Activated CD4-positive, CD25-positive, alpha-beta regulatory T cell (primary cell): ENCODE measurements at places on chromosomes 1 and 21.

DNA sequence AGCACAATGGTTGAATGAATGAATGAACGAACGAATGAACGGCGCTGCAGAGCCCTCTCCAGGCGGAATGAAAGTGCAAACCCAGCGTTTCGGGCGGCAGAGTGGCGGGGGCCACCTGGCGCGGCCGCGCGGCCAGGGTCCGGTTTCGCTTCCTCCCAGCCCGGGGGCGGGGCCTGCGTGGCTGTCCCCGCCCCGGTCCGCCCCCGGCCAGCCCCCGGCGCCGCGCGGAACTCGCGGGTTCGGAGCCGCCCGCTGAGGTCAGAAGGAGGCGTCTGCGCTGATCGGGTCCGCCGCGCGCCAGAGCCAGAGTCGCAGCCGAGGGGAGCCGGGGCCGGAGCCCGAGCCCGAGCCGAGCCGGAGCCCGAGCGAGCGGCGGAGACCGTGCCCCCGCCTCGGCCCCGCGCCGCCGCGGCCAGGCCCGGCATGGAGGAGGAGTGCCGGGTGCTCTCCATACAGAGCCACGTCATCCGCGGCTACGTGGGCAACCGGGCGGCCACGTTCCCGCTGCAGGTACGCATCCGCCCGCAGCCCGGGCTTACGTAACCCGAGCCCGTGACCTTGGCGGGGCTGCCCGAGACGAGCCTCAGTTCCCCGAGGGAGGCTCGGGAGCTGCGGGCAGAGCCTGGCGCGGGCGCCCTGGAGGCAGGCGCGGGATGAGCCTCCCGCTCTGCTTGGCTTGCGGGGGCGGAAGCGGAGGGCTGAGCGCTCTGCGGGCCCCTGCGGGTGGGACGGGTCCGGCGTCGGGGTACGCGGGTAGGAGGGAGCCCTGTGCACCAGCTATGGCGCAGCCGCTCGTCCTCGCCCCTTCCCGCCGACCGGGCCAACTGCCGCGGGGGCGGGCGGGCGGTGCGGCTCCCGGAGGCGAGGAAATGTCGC, at the start of gene PDXK:
TSS of gene PDXK (plus strand) at position 258 of the 876 bp plus-strand sequence. CDS start at position 424, 166 bp downstream.
- peak; percentile 69 for DNase-seq

- DNase-seq = no peak
Observed at GRCh38 chr1:187877220-187877619, 1048.5 kb downstream of the PLA2G4A start.

- DNase-seq = no peak
Observed at GRCh38 chr1:39540504-39541031, 36.0 kb downstream of the PABPC4 start.

- DNase-seq = no peak
Observed at GRCh38 chr1:67626090-67626860, 58.7 kb upstream of the GADD45A start.

DNA sequence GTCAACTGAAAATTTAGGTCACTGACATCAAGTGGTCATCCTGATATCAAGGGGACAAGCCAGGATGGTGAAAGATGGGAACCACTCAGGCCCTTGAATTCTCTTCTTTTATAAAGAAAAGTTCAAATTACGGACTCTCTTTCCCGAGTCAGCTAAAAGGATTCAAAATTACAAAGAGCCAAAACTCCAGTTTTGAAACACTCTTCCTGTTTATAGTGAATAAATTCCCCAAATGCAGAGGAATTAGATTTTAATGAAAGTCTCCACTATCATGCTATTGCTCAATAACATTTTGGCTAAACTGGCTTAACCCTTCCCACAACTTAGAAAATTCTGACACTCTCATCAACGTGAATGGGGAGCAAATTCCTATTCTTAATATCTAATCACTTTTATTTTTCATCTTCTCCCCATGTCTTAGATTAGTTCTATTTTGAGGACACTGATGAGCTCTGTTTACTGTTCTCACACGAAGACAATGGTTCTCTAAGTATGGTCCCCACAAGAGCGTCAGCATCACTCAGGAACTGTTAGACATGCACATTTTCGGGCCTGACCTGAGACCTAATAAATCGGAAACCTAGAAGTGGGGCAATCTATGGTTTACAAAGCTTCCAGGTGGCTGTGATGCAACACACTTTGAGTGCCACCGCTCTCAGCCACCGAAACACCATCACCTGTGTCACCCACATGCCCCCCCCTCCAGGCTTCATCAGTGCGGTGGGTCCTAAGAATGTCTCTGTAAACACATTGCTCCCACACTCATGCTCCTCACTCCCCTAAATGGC, 64.4 kb upstream of the TIAM1 start:
- DNase-seq = no peak

DNA sequence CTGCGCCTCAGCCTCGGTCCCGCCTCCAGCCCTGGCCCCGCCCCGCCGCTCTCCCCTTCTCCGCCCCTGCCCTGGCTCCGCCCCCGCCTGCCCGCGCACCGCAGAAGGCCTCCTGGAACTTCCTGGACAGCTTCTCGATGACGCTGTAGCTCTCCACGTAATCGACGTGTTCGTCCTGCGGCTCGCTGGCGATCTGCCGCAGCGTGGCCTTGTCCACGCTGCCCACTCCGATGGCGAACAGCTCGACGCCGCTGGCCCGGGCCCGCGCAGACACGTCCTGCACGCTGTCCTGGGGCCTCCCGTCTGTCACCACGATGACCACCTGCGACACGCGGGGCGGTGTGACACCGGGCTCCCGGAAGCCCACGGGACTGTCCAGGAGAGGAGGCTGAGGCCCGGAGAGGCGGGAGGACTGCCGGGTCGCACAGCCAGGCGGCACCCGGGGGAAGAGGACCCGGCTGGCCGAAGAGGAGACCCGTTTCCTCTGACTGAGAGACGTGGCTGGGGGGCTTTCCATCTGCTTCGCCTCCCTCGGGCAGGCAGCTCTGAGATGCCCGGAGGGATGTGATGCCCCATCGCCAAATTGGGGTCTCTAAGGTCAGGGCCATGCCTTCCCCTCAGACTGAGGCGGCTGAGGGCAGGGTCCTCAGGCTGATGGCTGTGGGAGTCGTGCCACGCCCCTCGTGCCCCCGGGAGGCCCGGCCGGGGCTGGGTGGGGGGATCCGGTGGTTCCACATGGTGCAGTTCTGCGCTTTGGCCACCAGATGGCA, 4.6 kb downstream of the MATN1 start:
- DNase-seq = peak; percentile 69

- no peak for DNase-seq
Observed at GRCh38 chr1:214108097-214108446, 120.3 kb downstream of the PROX1 start.

DNA sequence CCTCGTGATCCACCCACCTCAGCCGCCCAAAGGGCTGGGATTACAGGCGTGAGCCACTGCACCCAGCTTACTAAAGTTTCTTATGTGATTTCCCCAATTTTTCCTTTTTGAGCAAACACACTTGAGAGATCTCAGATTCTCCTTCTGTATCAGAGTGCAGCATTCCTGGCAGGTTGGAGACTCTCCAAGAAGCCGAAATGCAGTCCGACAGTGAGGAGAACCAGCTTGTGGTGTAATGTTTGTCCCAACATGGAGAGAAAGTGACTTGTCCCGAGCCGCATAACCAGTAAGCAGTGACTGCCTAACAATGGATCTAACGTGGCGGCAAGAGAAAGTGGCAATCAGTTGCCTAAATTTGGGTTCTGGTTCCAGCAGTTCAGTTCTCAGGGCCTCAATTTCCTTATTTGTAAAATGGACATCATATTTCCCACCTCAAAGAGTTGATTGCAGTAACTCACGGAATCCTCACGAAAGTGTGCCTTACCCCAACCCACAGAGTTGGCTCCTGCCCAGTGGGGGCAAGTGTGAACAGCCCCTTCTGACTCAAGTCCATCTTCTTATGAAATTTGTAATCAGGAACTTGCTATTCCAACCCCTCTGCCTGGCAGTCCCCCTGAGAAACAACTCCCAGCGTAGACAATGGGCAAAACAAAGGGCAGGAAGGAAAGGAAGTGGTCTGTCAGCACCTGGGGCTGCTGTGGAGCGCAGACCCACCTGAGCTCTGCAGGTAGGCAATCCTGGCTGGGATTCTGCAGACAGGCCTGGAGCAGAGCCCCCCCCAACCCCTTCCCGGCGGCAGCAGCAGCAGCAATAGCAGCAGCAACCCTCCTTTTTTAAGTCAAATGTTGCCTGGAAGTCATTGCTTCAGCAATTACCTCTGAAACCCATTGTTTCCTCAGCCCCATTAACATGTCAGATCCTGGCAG, 223.6 kb upstream of the POU3F1 start:
- DNase-seq = no peak
